T-helper 2 cell (primary cell): ENCODE measurements at places on chromosomes 1 and 21.

DNA sequence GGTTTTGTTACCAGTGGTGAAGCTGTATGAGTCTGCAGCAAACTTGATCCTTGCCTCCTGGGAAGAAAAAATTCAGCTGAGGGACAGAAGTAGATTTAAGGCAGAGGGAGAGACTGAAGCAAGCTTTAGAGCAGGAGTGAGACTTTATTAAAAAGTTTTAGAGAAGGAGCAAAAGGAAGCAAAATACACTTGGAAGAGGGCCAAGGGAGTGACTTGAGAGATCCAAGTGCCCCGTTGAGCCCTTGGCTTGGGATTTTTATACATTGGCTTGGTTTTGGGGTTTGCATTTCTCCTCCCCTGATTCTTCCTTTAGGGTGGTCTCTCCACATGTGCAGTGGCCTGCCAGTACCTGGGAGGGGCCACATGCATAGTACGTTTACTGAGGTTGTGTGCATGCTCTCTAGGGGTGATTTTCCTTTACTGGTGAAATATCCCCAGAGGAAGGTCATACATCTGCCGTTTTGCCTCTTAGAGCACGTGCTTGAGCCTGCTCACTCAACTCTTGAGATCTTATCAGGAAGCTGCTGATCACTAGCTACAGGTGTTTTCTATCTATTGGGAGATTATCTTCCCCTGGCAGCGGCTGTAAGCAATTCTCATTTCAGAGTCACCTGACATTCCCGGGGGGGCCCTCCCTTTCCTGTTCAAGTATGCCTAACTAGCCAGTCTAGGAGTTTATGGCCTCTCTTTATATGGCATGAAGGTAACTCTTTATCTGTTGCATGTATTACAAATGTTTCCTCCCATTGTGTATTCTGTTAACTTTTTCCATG is 20.3 kb downstream of the FASLG start:
- DNase-seq = peak; percentile 5

DNA sequence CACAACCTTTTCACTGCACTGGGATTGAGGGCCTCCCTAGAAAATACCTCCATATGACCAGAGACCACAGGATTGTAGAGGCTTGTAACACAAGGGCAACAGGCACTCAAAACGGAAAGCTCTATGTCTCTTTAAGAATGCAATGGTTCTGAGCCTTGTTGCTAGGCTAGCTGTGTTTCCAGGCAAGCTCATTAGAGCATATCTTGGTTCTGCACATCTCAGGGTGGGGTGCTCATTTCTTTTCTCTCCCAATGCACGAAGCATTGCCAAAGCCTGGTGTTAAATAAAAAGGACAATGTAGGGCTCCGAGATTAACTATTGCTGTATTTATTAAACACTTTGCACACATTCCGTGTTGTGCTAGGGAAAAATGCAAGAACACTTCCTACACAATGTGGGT is 315.9 kb downstream of the PRDM2 start:
- no peak for DNase-seq

DNA sequence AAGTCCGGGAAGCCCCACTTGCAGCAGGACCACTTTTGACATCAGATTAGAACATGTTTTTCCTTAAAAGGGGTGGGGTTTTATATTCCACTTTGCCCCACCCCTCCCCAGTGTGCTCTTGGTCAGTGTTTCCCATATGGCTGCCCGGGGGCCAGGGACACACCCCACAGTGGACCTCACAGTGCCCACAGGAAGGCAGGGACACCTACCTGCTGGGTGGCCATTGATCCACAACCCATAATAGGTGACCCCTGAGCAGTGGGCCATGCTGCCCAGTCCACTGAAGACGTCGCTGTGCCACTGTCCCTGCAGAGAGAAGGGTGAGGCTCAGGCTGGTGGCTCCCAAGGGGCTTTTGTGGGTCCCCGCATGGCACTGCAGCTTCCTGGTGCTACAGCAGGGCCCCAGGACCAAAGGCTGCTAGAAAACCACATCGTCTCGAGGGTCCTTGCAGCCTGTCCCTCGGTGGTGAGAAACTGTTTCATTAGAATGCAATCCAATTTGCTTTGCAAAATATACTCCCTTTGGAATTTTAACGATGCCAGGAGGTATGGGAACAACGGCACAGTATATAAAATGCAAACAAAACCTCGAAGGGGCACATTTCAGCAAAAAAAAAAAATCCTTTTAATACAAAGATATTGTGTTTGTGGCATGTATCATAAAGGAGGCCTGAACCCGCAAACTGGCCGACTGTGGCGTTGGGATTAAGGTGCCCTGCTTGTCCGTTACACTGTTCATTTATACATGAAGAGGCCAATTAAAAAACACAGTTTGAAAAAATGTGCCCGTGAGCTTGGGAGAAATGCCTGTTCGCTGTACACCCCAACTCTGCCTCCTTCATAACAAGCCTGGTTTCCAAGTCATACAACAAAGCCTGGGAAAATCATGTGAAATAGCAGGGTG is 16.9 kb downstream of the MORN1 start:
- DNase-seq = no peak

GRCh38 chr1:9068981-9069325 is 482 bp downstream of the SLC2A5 start:
- DNase-seq = no peak

DNA sequence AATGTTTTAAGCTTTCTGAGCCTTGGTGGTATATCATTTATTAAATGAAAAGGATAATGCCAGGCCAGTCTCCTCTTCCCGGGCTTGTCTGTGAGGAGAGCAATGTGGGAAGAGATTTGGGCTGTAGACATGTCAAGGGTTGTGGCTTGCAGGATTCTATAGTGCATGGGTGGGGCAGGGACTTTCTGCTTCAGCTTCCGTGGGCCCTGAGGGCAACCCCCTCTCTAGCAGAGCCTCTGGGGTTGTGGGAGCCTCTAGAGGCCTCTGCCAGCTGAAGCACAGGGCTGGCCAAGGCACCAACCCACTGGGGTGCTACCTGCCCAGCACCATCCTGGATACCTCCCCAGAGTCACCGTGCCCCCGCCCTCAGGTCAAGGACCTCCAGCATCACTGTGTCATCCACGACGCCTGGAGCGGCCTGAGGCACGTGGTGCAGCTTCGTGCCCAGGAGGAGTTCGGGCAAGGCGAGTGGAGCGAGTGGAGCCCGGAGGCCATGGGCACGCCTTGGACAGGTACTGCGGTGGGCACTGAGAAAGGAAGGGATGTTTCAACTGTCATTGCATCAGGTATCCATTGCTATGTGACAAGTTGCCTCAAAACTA is 30.6 kb downstream of the IL6R start:
- DNase-seq = no peak

DNA sequence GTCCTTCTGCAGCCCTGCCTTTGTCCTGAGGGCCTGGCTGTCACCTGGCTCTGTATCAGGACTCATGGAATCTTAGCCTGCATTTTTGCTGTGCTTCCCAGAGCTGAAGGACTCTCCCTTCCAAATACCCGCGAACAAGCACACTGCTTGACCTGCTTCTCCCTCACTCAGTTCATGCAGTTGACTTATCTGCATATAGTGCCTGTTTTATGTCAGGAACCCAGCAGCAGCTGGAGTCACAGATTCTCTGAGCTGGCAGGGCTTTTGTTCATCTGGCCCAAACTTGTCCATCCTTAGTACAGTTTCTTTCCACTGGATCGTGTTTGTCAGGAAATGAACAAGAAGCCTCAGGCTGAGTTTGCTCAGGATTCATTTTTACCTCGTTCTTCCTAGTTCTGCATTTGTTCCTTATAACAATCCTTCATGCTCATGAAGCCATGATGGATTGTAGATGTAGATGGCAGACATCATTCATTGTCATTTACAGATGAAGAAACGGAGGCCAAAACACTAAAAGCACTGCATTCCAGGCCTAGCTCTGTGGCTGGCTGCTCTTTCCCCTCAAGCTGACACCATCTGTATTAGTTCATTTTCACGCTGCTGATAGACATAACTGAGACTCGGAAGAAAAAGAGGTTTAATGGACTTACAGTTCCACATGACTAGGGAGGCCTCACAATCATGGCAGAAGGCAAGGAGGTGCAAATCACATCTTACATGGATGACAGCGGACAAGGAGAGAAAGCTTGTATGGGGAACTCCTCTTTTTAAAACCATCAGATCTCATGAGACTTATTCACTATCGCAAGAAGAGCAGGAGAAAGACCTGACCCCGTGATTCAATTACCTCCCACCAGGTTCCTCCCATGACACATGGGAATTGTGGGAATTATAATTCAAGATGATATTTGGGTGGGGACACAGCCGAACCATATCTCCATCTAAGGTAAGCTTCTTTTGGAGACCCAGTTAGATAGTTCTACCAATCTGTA is 150.9 kb downstream of the HIVEP3 start:
- DNase-seq = no peak

DNA sequence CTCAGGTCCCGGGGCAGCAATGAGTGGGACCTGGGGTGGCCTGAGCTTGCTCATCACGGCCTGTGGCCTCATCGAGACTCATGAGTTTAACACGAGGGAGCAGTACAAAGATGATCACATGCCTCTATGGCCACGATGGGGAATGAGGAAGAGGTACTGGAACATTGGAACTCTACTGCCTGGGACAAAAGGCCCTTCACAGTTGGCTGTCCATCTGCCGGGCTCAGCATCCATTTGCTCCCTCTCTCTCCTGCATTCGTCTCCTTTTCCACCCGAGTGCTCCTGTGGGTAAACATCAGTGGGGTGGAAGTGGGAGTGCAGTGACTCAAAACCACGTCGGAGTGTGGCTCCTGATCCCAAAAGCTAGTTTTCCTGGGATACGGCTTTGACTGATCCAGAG is 124.9 kb downstream of the KAZN start:
- DNase-seq = no peak

- DNase-seq = no peak
Measured at GRCh38 chr1:65724151-65724550, 68.5 kb upstream of the PDE4B start.

GRCh38 chr21:26079366-26079765 is 91.2 kb downstream of the APP start:
- DNase-seq = no peak

GRCh38 chr1:156054500-156055280 is at the start of gene LAMTOR2:
Gene LAMTOR2 (plus strand): TSS chr1:156054782. CDS start chr1:156054890, 108 bp downstream.
- DNase-seq = peak; percentile 93

- DNase-seq = peak; percentile 37
Measured at GRCh38 chr1:155064111-155064831, 731 bp downstream of the EFNA4 start.

DNA sequence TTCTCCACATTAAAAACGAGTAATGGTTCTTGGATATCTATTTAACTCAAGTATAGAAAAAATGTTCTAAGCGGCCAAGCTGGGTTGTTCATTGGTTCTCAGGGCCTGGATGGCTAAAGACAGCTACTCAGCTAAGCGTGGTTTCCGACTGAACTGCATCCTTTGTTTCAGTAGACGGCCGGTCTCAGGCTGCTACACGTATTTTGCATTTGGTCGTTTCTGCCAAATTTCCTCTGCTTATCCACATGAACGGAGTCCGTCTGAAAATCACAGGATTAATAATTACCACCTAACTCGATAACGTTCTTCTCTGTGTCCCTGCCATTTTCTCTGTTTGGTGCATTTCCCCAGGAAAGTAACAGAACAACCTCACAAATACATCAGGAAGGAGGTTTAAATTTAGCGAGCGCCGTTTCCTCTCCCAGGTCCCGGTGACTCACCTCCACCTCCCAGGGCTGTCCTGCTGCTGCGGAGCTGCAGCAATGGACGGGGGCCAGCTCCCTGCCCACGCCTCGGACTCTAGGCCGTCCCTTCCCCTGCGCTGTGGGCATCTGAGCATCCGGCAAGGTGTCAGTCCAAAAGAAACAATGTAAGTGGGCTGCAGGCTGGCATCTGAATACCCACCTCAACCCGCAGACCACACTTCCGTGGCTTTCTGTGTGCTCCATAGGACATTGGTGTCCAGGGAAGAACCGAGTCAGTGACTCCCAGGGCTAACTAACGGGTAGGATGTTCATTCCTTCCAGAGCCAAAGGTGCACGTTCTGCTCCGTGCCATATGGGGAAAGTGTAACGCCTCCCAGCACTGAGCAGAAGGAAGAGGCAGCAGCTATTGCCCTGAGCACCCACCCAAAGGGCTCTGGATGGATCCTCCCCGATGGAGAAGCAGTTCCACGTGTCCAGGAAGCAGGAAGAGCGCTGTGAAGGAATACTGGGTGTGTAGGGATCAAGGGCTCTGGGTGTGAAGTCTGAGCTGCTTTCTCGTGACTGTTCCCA is 4.1 kb upstream of the GABRD start:
- no peak for DNase-seq

DNA sequence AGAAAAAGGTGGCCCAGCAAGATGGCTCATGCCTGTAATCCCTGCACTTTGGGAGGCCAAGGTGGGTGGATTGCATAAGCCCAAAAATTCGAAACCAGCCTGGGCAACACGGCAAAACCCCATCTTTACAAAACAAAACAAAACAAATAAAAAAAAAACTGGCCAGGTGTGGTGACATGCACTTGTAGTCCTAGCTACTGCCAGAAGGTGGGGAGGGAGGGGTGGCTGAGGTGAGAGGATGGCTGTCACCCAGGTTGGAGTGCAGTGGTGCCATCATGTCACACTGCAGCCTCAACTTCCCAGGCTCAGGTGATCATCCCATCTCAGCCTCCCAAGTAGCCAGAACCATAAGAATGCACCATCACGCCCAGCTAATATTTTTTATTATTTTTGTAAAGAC is 22.8 kb downstream of the RERE start:
- no peak for DNase-seq

GRCh38 chr1:169118227-169118626 is 11.7 kb downstream of the ATP1B1 start:
- DNase-seq = no peak

- DNase-seq = no peak
Measured at GRCh38 chr1:46556822-46557221, 5.4 kb upstream of the KNCN start.

- no peak for DNase-seq
Measured at GRCh38 chr1:168031198-168031597, 94.3 kb upstream of the MPC2 start.

DNA sequence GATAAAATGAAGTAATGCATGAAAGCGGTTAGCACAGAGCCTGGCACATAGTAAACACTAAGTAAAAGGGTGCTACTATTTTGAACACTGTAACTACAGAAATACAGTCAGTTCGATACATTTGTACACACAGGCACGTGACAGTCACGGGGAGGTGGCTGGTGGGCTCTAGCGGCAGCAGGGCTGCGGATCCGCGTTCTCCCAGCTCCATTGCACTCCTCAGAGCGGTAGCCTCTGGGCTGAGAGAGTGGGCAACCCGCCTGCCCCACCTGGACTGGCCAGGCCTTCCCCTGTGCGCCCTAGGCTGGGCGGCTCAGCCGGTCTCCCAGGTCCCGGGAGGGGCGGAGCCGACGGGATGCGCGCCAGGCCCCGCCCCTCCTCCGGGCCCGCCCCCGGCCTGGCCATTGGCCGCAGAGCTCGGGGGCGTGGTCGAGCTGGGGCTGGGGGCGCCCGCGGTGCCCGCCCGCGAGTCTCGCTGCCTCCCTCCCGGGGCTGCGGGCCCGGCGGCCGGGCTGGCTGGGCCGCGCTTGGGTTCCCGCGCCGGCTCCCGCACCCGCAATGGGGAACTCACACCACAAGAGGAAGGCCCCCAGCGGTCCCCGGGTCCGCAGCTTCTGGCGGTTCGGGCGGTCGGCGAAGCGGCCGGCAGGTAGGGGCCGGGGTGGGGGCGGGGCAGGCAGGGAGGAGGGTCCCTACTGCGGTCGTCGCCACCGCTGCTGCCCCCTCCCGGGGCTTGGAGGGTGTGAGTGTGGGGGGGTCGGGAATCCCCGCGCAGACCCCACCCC is 51.2 kb upstream of the SYNC start:
- DNase-seq = peak; percentile 56
